ENCODE measurements at places on chromosomes 6 and 20. TPM values are rescaled to one million over a fixed set of nuclear protein-coding genes. Genes with fewer than 3 reads are reported as not detected.

DNA sequence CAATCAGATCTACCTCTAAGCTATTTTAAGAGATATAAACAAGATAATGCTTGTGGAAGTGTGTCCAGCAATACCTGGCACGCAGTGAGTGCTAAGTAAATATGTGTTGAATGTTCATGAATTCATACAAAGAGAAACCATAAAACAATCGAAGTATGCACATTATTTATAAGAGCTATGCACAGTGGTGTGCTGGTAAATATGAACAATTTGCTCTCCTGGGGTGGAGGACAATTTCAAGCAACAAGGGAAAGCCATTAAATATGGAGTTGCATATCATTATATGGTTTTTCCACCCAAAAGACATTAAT lies 526.6 kb upstream of the MARCKS start:
- no peaks in the 10 kb centered on the region for H3K27me3 ChIP-seq
- H3K27ac ChIP-seq, result no peak overlapping the region
- DNase-seq, result no peak
- H3K4me3 ChIP-seq, result no peak overlapping the region
- no peaks in the 10 kb centered on the region for H3K4me1 ChIP-seq

Gene SIRPA
- total RNA-seq, result 35.1 TPM

- no peaks in the 10 kb centered on the region for H3K4me1 ChIP-seq
- H3K27me3 ChIP-seq, result no peaks in the 10 kb centered on the region
- no peak for DNase-seq
- H3K4me3 ChIP-seq, result no peak overlapping the region
- H3K27ac ChIP-seq, result no peak overlapping the region
These were observed 622.6 kb upstream of the PTCHD4 start for GRCh38 chr6:48733581-48733980.

GRCh38 chr6:127618729-127619128 lies 41.8 kb downstream of the C6orf58 start:
- no peak for DNase-seq
- no peaks in the 10 kb centered on the region for H3K27me3 ChIP-seq
- H3K4me1 ChIP-seq, result no peaks in the 10 kb centered on the region
- H3K27ac ChIP-seq, result no peak overlapping the region
- no peaks in the 10 kb centered on the region for H3K36me3 ChIP-seq

Gene DYNLT1
- 107 TPM for total RNA-seq

Gene TLDC2
- total RNA-seq, result 0.45 TPM

GRCh38 chr6:41040101-41040939 lies 1.3 kb upstream of the UNC5CL start:
- H3K36me3 ChIP-seq, result no peaks in the 10 kb centered on the region
- H3K4me1 ChIP-seq, result peaks cover 14% of the 10 kb centered on the region
- H3K4me3 ChIP-seq, result no peak overlapping the region
- no peaks in the 10 kb centered on the region for H3K27me3 ChIP-seq
- H3K27ac ChIP-seq, result no peak overlapping the region

GRCh38 chr6:162706232-162706631 lies 21.3 kb downstream of the PRKN start:
- H3K36me3 ChIP-seq, result no peaks in the 10 kb centered on the region
- DNase-seq, result peak; percentile 43
- H3K4me3 ChIP-seq, result no peak overlapping the region
- H3K27ac ChIP-seq, result no peak overlapping the region
- H3K4me1 ChIP-seq, result peaks cover 8% of the 10 kb centered on the region
- no peaks in the 10 kb centered on the region for H3K27me3 ChIP-seq

Gene GUCA1A
- not detected for total RNA-seq

Gene PDYN
- not detected for total RNA-seq

Gene SEL1L2
- not detected for total RNA-seq

DNA sequence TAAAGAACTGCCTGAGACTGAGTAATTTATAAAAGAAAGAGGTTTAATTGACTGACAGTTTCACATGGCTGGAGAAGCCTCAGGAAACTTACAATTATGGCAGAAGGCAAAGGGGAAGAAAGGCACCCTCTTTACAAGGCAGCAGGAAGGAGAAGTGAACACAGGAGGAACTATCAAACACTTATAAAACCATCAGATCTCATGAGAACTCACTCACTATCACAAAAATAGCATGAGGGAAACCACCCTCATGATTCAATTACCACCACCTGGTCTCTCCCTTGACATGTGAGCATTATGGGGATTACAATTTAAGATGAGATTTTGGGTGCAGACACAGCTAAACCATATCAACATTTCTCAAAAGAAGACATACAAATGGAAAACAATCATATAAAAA lies 266.3 kb downstream of the EPM2A start:
- H3K27me3 ChIP-seq, result no peaks in the 10 kb centered on the region
- no peak overlapping the region for H3K4me3 ChIP-seq
- no peak overlapping the region for H3K27ac ChIP-seq

DNA sequence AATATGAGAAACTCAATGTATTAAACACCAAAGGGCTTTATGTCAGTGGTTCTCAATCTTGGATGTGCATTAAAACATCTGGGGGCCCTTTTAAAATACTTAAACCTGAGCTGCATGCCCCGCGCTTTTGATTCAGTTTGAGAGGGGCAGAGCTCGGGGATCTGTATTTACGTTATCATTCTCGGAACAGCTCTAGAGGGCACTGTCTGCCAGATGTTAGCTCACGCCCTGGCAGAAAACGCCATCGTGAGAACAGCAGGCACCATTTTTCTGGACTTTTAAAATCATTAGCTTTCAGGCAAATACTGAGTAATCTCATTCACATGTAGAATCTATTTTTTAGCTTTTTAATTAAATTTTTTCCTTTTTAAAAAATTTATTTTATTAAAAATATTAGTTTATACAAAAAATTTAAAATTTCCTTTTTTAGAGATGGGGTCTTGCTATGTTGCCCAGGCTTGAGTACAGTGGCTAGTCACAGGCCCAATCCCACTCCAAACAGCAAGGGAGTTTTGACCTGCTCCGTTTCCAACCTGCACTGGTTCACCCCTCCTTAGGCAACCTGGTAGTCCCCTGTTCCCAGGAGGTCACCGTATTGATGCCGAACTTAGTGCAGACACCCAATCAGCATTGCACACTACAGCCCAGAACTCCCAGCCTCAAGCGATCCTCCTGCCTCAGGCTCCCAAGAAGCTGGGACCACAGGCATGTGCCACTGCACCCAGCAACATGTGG lies 30.0 kb upstream of the ZNF133 start:
- no peak overlapping the region for H3K27ac ChIP-seq
- no peaks in the 10 kb centered on the region for H3K27me3 ChIP-seq
- H3K4me3 ChIP-seq, result no peak overlapping the region

Gene TGM3
- not detected for total RNA-seq

Gene PRSS35
- total RNA-seq, result not detected

Gene PTK6
- total RNA-seq, result 0.11 TPM

GRCh38 chr6:43950051-43950605 lies 177.1 kb downstream of the MRPL14 start:
- H3K36me3 ChIP-seq, result no peaks in the 10 kb centered on the region
- DNase-seq, result no peak
- H3K4me1 ChIP-seq, result peaks cover 39% of the 10 kb centered on the region
- no peak overlapping the region for H3K4me3 ChIP-seq
- no peaks in the 10 kb centered on the region for H3K27me3 ChIP-seq
- no peak overlapping the region for H3K27ac ChIP-seq

Gene HLA-DQB2
- total RNA-seq, result not detected

Gene ZSWIM3
- total RNA-seq, result 4.0 TPM

DNA sequence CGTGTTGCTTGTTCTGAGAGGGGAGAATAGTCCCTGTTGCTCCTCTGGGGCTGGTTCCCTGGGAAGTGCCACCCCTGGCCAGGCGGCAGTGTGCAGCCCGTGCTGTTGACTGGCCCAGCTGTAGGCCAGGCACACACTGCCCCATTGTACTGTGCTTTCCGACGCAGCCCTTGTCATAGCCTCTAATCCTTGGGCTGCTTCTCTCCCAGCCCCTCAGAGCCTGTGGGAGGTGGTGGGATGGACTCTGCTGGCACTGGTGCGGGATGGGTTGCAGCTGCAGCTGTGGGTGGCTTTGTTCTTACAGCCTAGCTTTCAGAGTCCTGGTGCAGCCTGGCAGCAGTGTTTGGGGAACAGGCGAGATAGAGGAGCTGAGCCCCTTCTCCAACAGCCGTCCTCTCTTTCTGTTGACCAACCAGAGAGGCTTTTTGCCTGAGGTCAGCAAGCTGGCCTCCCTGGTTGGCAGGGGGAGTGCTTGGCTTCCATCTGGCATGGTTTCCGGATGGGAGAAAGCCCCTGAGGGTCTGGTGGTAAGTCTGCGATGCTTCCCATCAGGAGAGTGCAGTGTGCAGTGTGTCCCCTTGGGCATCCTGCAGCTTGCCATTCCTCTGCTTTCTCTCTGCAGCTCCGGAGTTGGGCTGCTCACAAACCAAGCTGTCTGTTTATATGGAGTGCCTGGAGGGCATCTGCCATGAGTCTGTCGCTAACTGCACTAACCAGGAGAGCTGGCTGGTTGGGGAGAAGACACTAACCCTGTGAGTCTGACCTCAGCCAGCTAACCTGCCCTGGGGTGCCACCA lies 12.1 kb downstream of the TJAP1 start:
- peaks cover 9% of the 10 kb centered on the region for H3K4me1 ChIP-seq
- DNase-seq, result no peak
- H3K4me3 ChIP-seq, result no peak overlapping the region
- H3K27ac ChIP-seq, result no peak overlapping the region
- no peaks in the 10 kb centered on the region for H3K36me3 ChIP-seq

DNA sequence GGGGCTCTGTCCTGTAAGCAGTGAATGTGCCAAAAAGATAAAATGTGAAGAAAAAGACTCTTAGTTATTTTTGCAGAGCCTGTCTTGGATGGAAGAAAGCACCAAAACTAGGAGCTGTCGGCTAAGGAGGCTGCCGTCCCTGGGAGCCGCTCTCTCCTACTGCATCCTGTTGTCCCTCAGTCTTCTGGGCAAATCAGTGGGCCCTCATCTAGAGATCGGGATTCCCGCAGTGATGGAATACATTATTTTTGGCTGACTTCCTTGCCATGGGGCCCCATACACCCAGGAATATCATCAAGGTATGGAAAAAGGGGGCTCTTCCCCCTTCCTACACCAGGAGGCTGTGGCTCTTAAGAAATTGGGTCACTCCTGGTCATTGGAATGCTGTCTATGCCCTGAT lies 3.2 kb downstream of the TTLL2 start:
- H3K4me3 ChIP-seq, result no peak overlapping the region
- no peaks in the 10 kb centered on the region for H3K4me1 ChIP-seq
- no peaks in the 10 kb centered on the region for H3K36me3 ChIP-seq

Gene CRISP3
- not detected for total RNA-seq

- no peaks in the 10 kb centered on the region for H3K27me3 ChIP-seq
- H3K4me3 ChIP-seq, result no peak overlapping the region
- DNase-seq, result peak; percentile 8
- H3K27ac ChIP-seq, result no peak overlapping the region
- peaks cover 6% of the 10 kb centered on the region for H3K4me1 ChIP-seq
These were observed 341.2 kb downstream of the CDKAL1 start for GRCh38 chr6:20875369-20875963.

- H3K27ac ChIP-seq, result no peak overlapping the region
- DNase-seq, result no peak
- no peaks in the 10 kb centered on the region for H3K4me1 ChIP-seq
- no peaks in the 10 kb centered on the region for H3K27me3 ChIP-seq
These were observed 66.1 kb downstream of the FAM120B start for GRCh38 chr6:170372380-170373325.

- no peaks in the 10 kb centered on the region for H3K27me3 ChIP-seq
- H3K4me1 ChIP-seq, result peaks cover 10% of the 10 kb centered on the region
- H3K4me3 ChIP-seq, result no peak overlapping the region
- no peak overlapping the region for H3K27ac ChIP-seq
- no peaks in the 10 kb centered on the region for H3K36me3 ChIP-seq
These were observed 17.1 kb upstream of the SASH1 start for GRCh38 chr6:148325316-148326068.

DNA sequence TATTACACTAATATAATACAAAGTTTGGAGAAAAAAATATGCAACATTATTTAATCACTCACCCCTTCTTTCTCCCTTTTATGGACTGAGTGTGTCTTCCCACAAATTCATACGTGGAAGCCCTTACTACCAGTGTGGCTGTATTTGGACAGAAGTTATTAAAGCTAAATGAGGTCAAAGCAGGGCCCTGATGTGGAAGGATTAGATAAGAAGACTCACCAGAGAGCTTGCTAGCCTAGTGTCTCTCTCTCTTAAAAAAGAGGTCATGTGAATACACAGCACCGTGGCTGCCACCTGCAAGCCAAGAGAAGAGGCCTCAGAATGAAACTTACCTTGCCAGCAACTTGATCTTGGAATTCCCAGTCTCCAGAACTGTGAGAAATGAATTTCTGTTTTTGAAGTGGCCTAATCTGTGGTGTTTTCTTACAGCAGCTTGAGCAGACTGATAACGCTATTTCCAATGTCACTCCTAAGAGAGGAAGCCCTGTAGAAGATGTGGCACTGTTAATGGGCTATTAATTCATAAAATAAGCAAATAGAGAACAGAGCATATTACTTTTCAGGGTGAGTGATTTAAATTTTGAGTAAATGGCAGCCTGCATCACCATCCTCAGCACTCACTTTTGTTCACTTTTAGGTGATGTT lies 233.4 kb downstream of the TBC1D7 start:
- peak; percentile 25 for DNase-seq
- no peak overlapping the region for H3K4me3 ChIP-seq
- no peaks in the 10 kb centered on the region for H3K27me3 ChIP-seq
- H3K27ac ChIP-seq, result no peak overlapping the region
- H3K4me1 ChIP-seq, result peaks cover 26% of the 10 kb centered on the region

DNA sequence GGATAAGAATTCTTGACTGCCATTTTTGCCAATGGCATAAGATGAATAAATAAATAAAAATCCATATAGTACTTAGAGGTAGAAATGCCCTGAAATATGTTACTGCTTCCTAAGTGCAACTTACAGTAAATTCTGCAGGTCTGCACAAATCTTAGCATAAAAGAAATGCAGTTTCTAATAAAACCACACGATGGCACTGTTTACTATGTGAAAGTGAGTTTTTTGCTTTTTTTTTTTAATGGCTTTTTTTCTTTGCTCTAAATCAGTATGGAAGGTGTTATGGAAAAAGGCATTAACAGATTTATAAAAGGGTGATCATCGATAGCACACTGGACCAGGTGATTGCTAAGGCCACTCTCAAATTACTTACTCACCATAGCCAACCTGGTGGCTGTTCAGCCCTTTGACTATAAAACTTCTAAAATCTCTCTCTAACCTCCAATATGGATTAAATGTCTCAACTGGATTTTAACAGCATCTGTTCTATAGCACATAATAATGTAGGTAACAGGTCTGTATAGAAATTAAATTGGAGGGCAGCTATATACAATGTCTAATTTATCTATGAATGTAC lies 45.8 kb downstream of the AHI1 start:
- H3K27ac ChIP-seq, result no peak overlapping the region
- DNase-seq, result no peak
- no peak overlapping the region for H3K4me3 ChIP-seq
- no peaks in the 10 kb centered on the region for H3K27me3 ChIP-seq

All from thyroid gland (tissue), 4 donors.